ENCODE measurements at places on chromosomes 5 and 9.

GRCh38 chr5:16855485-16855884 is 80.6 kb downstream of the MYO10 start:
- DNase-seq, result peak; percentile 52

- DNase-seq, result no peak
These were observed 605.4 kb upstream of the FAM174A start for GRCh38 chr5:99929806-99930135.

DNA sequence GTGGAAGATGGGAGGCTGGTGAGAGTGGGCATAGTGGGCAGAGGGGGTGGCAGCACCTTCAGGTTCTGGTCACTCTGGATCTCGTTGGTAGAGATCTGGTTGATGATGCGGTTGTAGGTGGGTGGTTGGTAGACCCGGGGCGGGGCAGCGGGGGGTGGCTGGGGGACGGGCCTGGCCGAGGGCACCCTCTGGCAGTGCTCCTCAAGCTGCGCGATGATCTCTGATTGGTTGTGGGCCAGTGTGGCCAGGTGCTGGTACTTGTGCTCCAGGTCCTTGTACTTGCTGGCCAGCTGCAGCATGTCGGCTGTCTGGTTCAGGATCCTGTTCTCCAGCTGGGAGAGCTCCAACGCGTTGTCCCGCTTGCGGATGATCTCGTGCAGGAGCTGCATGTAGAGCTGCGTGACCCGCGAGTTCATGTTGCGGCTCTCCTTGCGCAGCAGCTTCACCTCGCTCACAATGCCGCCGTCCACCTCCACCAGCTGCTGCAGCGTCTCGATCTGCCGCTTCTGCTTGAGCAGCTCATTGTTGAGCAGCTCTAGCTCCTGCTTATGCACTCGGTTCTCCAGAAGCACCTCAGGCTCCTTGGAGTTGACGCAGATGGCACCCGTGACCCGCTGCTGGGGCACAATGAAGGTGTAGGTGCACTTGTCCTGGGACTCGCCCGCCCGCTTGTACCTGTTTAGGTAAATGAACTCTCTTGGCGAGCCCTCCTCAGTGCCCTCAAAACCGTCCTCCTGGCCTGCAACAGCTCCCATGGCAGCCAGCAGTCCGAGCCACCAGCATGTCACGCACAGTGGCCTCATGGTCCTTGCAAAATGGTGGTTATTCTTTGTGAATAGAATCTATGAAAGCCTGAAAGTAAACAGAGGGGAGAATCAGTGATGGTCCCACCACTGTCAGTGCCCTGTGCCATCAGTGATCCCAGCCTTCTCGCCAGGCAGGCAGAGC is 14.2 kb downstream of the ANGPTL2 start:
- DNase-seq, result no peak

- no peak for DNase-seq
These were observed 541.7 kb upstream of the TUSC1 start for GRCh38 chr9:26219961-26220360.

DNA sequence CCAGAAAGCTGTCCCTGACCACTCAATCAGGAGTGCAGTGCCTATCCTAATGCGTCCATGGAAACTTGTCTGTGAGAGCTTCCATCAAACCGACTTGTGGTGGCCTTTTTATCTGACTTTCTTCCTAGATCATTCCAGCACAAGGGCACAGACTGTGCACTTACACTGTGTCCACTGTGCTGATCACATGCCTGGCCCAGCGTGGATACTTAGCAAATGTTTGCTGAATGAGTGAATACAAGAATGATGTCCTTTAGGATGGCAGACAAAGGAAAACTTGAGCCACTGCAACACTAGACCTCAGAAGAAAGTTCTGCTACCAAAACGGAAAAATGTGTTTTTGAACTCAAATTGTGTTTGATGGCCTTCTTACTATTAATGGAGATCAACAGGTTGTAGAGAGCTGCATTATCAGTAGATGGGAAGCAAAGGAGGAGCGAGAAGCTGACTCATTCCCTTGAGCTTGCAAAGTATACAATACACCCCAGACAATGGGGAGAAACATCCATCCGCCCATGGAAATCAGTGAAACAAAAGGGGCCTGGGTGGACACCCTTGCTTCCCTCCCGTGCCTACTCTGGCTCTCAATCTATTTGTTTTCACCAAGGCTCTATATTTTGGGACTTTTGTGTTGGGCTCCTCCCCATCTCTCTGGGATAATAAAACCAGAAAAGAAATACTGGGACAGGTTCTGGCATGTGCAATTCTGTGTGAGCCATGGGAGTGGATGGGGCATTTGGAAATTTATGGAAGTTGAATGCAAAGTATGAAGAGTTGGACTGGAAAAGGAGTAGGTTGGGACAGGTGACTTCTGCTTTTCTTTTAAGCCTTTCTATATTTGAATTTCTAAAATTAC is 76.2 kb upstream of the ZFAND5 start:
- peak; percentile 21 for DNase-seq

- no peak for DNase-seq
These were observed 19.6 kb downstream of the BAAT start for GRCh38 chr9:101365181-101365580.

GRCh38 chr9:93480262-93480661 is 26.9 kb upstream of the FAM120AOS start:
- peak; percentile 31 for DNase-seq

DNA sequence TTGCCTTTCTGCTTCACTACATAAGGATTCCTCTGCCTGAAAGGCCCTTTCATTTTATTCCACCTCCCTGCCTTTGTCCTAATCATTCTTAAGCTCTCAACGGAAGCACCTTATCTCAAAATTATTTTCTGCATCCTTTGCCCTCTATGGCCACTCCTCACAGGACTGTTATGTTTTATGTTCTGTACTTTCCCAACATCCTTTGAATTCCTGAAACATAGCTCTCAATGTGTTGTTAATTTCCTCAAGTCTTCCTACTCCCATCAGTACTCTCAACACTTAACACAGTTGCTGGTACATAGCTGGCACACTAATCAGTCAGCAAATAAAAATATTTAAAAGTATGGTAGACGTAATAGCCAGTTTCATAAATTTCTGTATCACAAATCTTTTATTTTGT is 193.0 kb downstream of the RFX3 start:
- no peak for DNase-seq

GRCh38 chr5:164362835-164363234 is 857.4 kb downstream of the MAT2B start:
- no peak for DNase-seq

DNA sequence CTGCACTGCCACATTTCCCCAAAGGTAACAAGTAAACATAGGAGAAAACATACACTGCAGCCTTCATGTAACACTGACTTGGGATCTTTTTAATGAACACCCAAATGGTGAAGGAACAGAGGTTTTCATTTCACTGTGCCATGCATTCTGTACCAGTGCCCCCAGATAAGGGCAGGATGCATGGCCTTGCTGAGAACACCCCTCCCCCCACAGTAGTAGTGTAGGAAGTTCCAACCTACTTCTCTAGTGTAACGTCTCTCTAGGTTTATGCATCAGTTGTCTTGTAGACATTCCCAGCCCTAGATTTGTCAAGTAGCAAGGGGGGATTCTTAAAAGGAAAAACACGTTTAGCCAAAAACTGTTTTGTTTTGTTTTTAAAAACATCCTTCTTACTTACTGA is 29.9 kb downstream of the MAP3K1 start:
- DNase-seq, result peak; percentile 53

DNA sequence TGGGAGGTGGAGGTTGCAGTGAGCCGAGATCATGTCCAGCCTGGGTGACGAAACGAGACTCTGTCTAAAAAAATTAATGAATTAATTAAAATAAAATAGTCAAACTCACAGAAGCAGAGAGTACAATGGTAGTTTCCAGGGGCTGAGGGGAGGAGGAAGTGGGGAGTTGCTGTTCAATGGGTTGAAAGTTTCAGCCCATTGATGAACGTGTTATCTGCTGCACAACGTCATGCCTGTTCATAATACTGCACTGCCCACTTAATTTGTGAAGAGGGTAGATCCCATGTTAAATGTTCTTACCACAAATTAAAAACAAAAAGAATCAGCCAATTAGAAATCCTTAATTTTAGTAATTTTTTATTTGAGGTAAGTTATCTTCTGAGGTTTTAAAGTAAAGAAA is 16.4 kb upstream of the RUFY1 start:
- DNase-seq, result no peak

DNA sequence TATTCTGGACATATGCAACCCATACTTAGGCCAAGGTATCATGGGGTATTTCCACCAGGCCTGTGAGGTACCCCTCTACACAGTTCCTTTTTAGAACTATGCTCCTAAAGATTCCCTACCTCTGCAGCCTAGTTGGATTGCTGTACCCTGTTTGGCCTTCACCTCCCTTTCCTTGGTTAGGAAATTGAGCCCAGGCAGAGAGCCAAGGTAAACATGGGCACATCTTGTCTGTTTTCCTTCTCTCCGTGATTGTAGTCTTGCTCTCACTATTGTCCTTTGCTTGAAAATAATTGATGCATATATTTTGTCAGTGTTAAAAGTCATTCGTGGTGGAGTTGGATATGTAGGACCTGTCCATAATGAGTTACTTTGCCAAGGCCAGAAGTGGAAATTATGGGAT is 26.7 kb downstream of the BDP1 start:
- DNase-seq, result no peak

GRCh38 chr5:125311743-125312142 is 565.3 kb upstream of the ZNF608 start:
- DNase-seq, result no peak

DNA sequence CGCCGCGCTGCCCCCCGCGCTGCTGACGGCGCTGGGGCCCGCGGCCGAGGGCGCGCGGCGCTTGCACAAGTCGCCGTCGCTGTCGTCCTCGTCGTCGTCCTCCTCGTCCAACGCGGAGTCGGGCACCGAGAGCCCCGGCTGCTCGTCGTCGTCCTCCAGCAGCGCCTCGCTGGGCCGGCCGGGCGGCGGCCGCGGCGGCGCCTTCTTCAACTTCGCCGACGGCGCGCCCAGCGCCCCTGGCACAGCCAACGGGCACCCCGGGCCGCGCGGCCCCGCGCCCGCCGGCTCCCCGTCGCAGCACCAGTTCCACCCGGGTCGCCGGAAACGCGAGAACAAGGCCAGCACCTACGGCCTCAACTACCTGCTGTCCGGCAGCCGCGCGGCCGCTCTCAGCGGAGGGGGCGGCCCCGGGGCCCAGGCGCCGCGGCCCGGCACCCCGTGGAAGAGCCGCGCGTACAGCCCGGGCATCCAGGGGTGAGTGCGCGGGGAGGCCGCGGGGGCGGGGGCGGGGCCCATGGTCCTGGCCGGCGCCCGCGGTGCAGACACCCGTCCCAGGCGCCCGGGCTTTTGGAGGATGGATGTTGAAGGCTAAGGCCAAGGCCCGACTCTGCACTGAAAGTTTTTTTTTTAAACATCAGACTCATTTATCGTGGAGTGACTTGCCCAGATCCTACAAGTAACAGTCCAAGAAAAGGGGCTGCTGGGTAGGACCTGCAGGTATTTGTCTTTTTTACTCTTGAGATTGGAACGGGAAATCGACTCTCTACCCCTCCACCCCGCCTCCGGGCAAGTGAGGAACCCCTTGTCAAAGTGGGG is 1.2 kb downstream of the TENT4A start:
- no peak for DNase-seq

GRCh38 chr5:111348661-111349329 is 124.6 kb downstream of the CAMK4 start:
- DNase-seq, result no peak

DNA sequence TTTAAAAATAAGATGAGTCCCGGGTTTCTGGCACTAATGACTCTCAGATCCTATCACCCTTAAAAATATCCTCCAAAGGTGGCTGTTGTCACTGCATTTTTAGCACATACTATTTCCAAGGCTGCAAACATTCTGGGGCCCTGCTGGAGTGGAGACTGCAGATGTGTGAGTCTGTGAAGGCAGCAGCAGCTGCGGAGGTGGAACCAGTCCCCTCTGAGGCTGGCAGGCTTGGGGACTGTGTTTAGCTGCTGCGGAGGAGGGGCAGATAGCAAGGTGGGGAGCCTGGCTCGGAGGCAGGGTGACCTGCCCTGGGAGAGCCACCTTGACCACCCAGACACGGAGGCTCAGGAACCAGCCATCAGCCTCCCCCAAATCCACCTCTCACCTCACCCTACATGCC is 77.0 kb downstream of the C5orf15 start:
- DNase-seq, result no peak

DNA sequence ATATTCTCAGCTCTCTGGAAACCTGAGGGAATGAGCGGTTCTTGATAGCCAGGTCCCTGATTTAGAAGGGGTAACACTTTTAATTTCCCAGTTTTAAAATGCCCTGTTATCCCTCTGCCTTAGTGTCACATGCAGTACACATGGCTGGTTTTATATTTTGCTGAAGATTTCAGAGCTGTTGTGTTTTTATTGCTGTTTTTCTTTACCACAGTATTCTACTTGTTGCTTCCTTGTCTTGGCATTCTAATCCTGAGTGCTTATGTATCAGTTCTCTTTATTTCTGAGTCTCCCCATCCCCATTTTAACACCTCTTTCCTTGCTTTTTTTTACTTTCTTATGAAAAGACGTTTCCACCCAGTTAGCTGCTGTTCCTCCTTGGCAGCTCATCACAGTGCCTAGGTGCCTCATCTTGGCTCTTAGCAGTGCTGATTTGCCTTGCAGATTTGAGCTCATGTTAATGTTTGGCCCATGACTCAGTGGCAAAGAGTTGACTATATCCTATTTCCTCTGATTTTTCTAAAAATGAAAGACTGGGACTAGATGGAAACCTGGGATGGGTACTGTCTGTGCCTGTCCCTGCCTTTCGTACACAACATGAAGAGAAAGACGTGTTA is 3.7 kb downstream of the MTRR start:
- no peak for DNase-seq

GRCh38 chr5:154811653-154812465 is 38.5 kb downstream of the FAXDC2 start:
- DNase-seq, result peak; percentile 76

GRCh38 chr9:130118841-130119518 is 53.2 kb upstream of the NCS1 start:
- peak; percentile 82 for DNase-seq

- no peak for DNase-seq
These were observed 30.8 kb downstream of the FOXI1 start for GRCh38 chr5:170136506-170136905.

DNA sequence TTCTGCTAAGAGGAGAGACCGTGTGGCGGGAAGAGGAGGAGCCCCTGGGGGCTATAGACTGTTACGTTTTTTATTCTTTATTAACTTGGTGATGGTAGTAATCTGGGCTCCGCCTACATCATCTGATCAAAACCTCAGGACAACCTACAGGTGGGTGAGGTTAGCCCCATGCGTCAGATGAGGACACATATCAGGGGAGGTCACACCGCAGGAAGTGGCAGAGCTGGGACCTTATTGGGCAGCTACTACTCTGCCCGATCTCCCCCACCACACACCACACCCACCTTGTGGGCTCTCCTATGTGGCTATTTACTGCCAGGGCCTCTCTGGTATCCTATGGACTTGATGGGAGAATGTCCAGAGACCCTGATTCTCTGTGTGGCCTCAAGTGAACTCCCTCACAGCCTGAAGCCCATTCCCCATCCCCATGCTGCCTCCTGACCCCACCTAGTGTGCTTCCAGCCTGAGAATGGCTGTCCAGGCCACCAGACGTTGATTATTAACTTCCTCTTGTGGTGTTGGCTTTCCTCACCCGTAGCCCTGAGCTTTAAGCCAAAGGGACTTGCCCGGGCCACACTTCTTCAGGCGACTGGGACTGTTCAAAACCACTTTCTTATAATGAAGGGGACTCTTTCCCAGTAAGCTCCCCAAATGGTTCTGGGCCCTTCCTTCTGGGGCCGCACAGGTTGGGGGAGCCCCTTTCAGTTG is 8.2 kb downstream of the UNC5A start:
- DNase-seq, result no peak

GRCh38 chr5:10800852-10801251 is 39.8 kb upstream of the DAP start:
- no peak for DNase-seq

Measured in mesendoderm (in vitro differentiated cells).